ENCODE measurements at places on chromosomes 1 and 21.

DNA sequence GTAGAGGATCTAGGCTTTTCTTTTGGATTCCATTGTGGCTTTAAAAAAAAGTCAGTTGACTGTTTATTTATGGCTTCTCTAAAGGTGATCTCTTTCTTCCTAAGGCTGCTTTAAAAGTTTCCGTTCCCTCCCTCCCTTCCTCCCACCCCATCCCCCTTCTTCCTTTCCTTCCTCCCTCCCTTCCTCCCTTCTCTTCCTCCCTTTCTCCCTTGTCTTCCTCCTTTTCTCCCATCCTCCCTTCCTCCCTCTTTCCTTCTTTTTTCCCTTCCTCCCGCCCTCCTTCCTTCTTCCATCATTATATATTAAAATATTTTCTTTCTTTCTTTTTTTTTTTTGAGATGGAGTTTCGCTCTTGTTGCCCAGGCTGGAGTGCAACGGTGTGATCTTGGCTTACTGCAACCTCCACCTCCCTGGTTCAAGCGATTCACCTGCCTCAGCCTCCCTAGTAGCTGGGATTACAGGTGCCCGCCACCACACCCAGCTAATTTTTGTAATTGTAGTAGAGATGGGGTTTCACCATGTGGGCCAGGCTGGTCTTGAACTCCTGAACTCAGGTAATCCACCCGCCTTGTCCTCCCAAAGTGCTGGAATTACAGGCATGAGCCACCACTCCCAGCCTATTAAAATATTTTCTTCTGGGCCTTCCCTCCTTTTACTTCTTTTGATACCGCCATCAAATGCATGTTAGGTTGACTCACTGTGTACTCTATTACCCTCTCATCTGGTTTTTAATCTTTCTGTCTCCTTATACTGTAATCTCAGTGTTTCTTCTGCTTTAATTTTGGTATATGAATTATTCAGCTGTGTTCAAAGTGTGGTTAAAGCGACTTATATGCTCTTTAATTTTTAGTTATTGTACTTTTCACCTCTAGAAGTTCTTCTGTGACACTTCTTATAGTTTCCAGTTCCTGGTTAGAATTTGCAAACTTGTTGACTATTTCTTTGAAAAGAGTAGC is 59.2 kb upstream of the ATP5PO start:
- DNase-seq, result no peak

- no peak for DNase-seq
Observed at GRCh38 chr1:151134991-151135390, 11.4 kb downstream of the SEMA6C start.

DNA sequence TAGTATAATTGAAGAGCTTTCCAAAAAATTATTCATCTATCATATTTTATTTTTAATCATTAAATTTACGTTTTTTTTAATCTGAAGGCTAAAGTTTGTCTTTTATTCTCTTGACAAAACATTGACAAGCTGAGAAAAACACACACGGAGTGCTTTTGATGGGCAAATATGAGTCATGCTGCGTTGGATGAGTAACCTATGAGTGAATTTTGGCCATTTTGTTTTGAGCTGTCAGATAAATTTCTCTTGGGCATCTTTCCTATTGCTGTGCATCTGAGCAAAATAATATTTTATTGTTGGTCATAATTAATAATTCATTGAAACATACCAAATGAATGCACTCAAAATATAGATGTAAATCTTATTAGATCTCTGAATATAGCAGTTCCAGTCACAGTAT is 1144.1 kb upstream of the ADGRL2 start:
- no peak for DNase-seq

DNA sequence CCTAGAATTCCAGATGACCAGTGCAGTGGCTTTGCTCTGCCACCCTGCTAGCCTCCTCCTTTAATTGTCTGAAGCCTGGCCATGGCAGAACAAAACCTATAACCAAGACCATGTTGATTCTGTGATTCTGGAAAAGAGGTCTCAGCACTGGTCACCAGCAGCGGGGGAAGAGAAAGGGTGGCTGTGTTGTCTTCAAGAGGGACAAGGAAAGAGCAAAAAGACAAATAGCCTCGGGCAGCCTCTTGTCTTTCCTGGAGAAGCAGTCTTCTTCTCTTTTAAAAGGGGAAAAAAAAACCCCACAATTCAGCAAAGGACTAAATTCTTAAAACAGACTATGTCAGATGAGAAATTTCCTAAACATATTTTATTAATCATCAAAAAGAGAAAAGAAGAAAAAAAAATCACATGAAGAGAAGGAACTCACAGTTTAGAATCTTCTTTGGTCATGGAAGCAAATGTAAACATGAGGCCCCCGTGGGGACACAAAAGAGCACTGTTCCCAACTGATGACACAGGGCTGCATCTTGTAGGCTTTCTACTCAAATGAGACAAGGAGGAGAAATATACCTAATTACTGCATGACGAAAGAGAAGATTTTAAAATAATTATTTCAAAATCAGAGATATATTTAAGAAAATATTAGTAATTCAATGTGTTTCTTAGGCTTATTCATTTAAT is 36.3 kb upstream of the RAP1GAP start:
- no peak for DNase-seq

DNA sequence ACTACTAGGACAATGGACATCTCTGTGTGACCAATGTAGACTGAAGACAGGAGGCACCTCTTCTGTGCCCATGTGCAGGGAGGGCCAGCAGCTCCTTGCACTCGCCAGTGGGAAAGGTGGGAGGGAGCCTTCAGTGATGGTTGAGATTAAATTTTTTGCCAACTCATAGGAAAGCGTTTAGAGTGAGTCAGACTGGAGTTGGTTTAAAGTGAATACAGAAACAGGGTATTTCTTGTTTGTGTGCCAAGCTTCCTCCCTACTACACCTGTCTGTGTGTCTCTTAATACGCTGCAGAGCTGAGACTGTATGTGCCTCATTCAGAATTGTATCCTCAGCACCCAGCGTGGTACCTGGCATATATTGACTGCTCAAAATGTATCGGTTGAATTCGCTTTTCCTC is 13.5 kb upstream of the COL16A1 start:
- no peak for DNase-seq

- no peak for DNase-seq
Observed at GRCh38 chr1:60867782-60868181, 214.6 kb upstream of the NFIA start.

DNA sequence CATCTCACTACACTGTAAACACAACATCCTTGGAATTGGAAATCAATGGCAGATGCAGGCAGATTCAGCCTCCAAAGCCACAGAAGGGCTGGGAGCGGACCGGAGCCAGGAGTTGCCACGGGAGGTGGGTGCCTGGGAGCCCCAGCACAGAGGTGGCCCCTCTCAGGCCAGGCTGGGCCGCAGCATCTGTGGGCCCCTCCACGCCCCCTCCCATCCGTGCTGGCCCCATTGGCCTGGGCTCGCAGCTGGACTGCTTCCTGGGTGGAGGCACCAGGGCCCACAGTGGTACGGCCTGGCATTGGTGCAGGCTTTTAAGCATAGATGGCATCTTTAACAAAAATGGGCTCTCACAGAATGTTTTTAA is 64.2 kb downstream of the SLX9 start:
- no peak for DNase-seq
